ENCODE measurements at places on chromosomes 5 and 9.

GRCh38 chr5:108686676-108687075 lies 61.0 kb upstream of the FER start:
- no peak for DNase-seq

- no peak for DNase-seq
These were observed 348.2 kb downstream of the ZSWIM6 start for GRCh38 chr5:61680247-61680646.

GRCh38 chr5:125587631-125588030 lies 835.6 kb upstream of the GRAMD2B start:
- DNase-seq = no peak

DNA sequence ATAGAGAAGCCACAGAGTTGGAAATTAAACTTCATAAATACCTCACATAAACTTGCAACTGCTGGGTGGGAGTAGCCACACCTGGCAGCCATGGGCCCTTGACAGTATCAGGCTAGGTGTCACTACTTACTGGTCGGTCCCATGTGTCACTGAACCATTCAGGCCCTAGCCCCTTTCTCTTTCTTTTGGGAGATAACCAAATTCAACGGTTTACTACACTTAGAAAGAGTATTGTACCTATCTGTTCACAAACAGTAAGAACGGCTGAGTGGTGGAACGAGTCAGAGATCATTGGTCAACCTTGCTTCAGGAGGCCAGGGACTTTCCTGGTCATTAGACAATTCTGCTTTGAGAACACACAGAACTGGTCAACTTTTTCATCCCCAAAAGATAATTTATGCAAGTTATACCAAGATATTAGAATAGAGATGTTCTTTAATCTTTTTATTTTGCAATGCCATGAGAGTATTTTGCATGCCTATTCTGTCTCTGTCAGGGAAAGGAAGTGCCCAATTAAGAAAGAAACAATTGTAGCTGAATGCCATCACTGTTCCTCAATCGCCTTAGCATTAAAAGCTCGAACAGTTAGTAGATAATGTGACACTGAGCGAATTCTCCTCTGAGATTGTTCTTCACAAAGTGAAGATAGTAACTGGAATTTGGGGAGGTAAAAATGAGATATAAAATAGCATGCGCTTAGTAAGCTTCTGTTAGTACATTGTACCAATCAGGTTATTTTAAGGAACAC lies 50.9 kb downstream of the GOLPH3 start:
- DNase-seq = no peak

DNA sequence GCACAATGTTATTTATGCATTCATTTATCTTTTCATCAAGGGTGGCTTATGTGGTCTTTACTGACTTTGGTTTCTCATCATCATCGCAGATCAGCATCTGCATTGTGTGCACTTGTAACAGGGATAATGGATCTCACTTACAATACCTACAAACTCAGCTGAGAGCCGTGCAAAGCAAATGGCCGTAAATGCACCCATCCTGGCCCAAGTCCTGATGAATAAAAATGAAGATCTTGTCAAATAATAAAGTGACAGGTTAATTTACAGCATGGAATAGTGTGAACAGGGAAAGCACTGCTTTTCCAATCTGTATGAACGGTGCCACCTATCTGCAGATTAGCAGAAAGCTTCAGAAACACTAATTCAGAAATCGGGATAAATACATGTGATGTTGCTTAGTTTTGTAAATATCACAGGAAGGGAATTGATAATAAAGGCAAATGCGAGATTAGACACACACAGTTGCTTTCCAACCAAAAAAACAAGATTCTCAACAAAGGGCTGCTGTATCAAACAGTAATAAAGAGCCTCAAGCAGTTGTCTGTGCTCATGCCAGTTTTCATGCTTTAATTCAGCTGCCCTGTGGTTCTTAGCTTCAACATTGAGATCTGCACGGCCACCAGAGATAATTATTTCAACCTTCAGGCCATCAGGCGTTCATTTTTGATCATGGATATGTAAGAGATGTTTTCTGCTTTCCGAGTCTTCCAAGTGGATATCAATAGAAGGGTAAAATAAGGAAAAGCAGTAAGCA lies 153.4 kb upstream of the POU5F2 start:
- DNase-seq = peak; percentile 6

DNA sequence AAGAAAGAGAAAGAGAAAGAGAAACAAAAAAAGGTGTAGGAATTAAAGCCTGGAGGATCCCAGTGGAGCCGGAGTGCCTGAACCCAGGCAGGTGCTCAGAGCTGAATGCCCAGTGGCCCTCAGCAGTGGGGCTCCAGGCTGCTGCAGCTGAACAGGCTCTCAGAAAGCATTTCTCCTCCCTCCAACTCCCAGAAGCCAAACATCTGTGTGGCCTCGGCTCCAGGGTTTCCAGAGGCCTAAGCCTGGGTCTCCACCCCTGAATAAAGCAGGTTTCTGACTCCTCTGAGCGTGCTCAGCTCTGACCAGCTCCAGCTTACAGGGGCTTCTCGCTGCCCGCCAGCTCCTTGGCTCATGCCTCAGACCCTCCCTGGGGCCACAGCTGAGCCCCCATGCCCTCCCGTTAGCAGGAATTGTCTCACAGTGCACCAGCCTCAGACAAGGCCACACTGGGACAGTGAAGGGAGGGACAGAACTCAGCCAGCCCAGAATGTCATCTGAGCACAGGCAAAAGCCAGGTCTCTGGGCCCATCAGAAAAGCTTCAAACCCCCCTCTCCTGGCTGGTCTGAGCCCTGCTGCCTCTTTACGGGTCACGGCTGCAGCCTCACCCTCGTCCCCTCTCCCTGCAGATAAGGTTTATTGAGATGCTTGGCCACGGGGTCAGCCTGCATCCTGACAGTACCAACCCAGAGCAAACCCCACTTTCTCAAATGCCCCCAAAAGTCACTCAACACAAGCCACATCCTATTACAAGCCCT lies 114.4 kb upstream of the PPP1R26 start:
- DNase-seq = no peak

GRCh38 chr5:104643320-104643719 lies 1080.7 kb upstream of the NUDT12 start:
- peak; percentile 45 for DNase-seq

- no peak for DNase-seq
These were observed 102.2 kb downstream of the DEPDC1B start for GRCh38 chr5:60597572-60598320.

DNA sequence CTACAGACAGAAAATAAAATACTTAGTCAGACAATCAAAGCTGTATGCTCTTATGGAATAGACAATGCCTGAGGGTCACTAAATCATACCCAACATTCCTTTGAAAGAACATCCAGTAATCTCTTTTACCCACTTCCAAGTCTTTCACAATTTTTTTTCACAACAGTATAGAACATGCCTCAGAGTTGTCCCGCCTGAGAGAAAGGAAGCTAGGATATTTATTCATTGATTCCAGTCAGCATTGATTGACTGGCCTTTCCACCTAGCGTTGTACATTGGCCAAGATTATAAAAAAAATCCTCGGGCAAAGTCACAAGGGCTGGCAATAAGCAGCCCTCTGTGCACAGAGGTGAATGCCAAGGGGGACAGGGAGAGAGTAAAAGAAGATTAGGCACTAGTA lies 318.1 kb upstream of the PIK3R1 start:
- DNase-seq = no peak

All from hepatocyte (in vitro differentiated cells).